ENCODE measurements at places on chromosomes 11 and 22.

- DNase-seq, result no peak
Observed at GRCh38 chr11:126060757-126061171, 1.9 kb downstream of the CDON start.

DNA sequence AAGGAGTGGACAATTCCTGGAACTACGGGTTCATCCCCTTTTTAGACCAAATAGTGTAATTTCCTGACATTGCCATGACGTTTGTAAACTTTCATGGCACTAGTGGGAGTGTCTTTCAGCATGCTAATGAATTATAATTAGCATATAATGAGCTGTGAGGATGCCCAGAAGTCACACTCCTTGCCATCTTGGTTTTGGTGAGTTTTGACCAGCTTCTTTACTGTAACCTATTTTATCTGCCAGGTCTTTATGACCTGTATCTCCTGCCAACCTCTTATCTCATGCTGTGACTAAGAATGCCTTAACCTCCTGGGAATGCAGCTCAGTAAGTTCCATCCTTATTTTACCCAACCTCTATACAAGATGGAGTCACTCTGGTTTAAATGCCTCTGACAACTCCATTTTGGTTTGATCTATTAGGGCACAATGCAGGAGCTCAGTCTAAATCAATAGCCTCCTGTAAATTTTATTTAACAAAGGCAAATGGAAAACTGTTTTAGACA, 20.7 kb downstream of the OR10A6 start:
- DNase-seq, result no peak

DNA sequence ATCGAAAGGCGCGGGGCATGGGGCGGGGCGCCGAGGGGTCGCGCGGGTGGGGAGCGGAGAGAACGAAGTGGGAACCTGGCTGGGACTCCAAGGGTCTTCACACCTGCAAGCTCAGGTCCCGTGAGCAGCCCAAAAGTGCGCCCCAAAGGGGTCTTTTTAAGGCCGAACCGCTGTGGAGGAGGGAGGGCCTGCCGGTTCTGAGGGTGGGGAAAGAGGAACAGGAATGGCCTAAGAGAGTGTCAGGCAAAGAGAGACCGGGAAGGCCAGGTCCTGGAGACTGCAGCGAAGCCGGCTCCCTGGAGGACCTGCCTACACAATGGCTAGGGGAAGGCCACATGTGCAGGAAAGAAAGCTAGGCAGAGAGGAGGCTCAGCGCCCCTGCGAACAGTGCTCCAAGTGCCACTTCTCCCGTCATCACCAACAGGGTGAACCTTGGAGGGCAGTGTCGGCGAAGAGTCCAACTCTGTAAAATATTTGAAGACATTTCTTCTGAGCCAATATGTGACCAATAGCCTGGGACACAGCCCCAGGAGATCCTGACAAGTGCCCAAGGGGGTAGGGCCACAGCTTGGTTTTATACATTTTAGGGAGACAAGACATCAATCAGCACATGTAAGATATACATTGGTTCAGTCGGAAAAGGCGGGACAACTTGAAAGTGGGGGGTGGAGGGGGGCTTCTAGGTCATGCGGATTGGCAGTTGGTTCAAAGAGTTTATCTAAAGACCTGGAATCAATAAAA, 710 bp upstream of the DGCR2 start:
- peak; percentile 45 for DNase-seq

DNA sequence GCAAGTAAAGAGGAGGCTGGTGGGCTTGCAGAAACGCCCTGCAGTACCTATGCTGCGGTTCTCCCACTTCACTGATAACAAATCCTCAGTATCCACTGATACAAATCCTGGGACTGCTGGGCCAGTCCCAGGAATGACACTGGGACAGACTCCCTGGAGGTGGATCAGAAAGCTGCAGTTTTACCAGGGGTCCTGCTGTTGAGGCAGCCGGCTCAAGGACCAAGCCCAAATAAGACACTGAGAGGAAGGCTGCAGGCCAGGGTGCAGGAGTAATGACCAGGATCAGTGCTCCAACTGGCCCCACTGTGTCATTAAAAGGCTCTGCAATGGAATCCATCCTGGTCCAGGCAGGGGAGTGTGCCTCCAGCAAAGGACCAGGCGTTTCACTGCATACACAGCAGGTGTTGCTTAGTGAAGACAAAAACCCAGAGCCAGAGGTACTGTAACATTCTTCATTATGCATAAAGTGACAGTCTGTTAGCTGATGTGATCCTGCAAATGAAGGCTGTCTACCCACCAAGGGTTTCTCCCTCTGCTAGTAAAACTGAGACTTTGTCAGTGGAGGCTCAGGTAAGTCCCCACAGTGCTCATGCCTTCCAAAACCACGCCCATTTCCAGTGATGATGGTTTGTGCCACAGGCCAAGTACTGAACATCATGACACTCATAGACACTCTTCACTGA, 1.4 kb upstream of the C22orf39 start:
- no peak for DNase-seq

DNA sequence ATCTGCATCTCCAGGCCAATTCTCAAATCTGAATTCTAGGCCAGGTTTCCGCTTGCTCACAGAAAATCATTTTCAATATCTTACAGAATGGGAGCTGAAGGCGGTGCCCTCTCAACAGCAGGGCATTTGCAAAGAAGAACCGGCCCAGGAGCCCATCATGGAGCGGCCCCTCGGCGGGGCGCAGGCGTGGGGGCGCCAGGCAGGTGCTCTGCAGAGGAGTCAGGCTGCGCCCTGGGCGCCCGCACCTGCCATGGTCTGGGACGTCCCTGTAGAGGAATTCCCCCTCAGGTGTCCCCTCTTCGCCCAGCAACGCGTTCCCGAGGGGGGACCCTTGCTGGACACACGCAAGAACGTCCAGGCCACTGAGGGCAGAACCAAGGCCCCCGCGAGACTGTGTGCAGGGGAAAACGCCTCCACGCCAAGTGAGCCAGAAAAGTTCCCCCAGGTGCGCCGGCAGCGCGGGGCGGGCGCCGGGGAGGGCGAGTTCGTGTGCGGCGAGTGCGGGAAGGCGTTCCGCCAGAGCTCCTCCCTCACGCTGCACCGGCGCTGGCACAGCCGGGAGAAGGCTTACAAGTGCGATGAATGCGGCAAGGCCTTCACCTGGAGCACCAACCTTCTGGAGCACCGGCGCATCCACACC, 11.5 kb downstream of the ZNF74 start:
- DNase-seq, result no peak

- DNase-seq, result no peak
Observed at GRCh38 chr22:26998716-26999115, 341.3 kb downstream of the MIAT start.

GRCh38 chr11:5983443-5983842, 3.3 kb downstream of the OR52L1 start:
- DNase-seq, result no peak
